ENCODE measurements at places on chromosomes 2 and 18.

GRCh38 chr18:40875101-40875615, 1079.9 kb upstream of the PIK3C3 start:
- no peak for DNase-seq

DNA sequence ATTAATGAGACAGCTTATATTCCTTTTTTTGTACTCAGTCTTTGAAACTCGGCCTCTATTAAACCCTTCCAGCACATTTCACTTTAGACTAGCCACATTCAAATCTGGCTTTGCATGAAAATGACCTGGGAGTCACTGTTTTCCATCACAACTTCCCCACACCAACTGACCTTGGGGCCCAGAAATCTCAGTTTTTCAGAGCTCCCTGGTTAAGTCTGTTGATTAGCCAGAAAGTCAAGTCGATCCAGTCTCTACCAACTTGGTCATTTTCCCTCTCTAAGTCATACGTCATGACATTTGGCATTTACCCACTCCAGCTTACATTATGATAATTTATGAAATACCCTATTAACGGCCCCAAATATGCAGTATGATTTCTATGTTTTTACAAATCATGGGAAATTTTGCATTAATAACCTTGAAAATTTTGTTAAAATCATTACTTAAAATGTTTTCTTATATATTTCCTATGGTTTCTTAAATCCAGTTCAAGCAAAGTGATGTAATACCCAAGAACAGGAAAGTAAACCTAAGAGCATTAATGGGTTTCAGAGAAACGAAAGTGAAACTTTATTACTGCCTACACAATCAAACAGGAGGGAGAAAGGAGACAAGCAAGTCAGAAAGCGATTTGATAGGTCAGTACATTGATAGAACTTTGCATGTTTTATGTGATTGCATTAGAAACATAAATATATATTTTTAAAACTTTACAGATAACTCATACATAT, 77.1 kb downstream of the SPATS2L start:
- no peak for DNase-seq

GRCh38 chr2:210028178-210028577, 25.7 kb downstream of the RPE start:
- DNase-seq, result no peak

- peak; percentile 27 for DNase-seq
Measured at GRCh38 chr18:32891797-32892196, 119.0 kb upstream of the KLHL14 start.

GRCh38 chr2:134282629-134283400, 28.9 kb downstream of the MGAT5 start:
- no peak for DNase-seq

DNA sequence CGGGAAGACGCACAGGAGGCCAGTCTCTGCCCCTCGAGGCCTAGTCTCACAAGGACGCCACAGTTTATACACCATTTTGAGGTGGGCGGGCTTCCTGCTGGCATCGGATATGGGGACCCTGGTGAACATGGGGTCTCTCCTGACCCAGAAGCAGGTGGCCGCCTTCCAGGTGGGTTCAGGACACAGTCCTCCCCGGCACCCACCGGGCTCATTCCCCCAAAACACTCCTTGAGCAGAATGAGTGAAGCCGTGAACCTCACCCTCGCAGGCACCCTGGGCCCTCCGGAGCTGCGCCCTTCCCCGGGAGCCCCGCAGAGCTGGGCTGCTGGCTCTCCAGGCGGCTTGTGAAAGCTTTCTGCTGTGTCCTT, 6.5 kb downstream of the NFATC1 start:
- no peak for DNase-seq

Measured in NCI-H2171 (cell line).